ENCODE measurements at places on chromosomes 1 and 21. TPM values are rescaled to one million over a fixed set of nuclear protein-coding genes. Genes with fewer than 3 reads are reported as not detected.

The IL20 gene
- not detected for total RNA-seq

The FCRLB gene
- 0.41 TPM for total RNA-seq

The IFT25 gene
- 42.9 TPM for total RNA-seq

The ADAMTS1 gene
- 3.3 TPM for total RNA-seq

The LCE3D gene
- total RNA-seq: not detected

The CFHR1 gene
- total RNA-seq: 0.23 TPM

The LRP8 gene
- total RNA-seq: 28.6 TPM

The CYP2J2 gene
- total RNA-seq: not detected

The ATAD3C gene
- 10.6 TPM for total RNA-seq

The FRRS1 gene
- 1.2 TPM for total RNA-seq

The KRTAP19-3 gene
- not detected for total RNA-seq

The GPR3 gene
- total RNA-seq: 0.95 TPM

The BSND gene
- total RNA-seq: not detected

The FCRL4 gene
- total RNA-seq: not detected

The FAM43B gene
- total RNA-seq: 3.0 TPM

The IQGAP3 gene
- total RNA-seq: 25.6 TPM

The TNFRSF4 gene
- 0.62 TPM for total RNA-seq

The GPR37L1 gene
- 0.44 TPM for total RNA-seq

The GUCA2B gene
- total RNA-seq: not detected

The C1QB gene
- total RNA-seq: 0.33 TPM

The TMEM52 gene
- total RNA-seq: 2.5 TPM

The RCAN3 gene
- 17.5 TPM for total RNA-seq

The UBXN10 gene
- 0.05 TPM for total RNA-seq

The DDR2 gene
- 1.9 TPM for total RNA-seq

The NTMT2 gene
- total RNA-seq: not detected

The SUSD4 gene
- total RNA-seq: 0.28 TPM

The MCOLN2 gene
- 22.5 TPM for total RNA-seq

The CYP4A11 gene
- total RNA-seq: not detected

The C4BPA gene
- 0.26 TPM for total RNA-seq

The RUNX3 gene
- 0.10 TPM for total RNA-seq

The HMGB4 gene
- not detected for total RNA-seq

The SLC35E2B gene
- 75.7 TPM for total RNA-seq

The TNFAIP8L2 gene
- not detected for total RNA-seq

The SELL gene
- total RNA-seq: 0.31 TPM

The FGR gene
- 0.18 TPM for total RNA-seq

The LCE2B gene
- not detected for total RNA-seq

The USP21 gene
- 41.9 TPM for total RNA-seq

The DMBX1 gene
- 0.05 TPM for total RNA-seq

The ANGPTL1 gene
- not detected for total RNA-seq

The CCT3 gene
- total RNA-seq: 451 TPM

The ATP5PO gene
- 190 TPM for total RNA-seq

The GRIK1 gene
- not detected for total RNA-seq

The CCDC17 gene
- 2.2 TPM for total RNA-seq

The CLCNKA gene
- total RNA-seq: 0.57 TPM

The AIM2 gene
- total RNA-seq: not detected

The CLDN19 gene
- 0.05 TPM for total RNA-seq

The RGS5 gene
- 1.5 TPM for total RNA-seq

The AMIGO1 gene
- total RNA-seq: 0.64 TPM
